ENCODE measurements at places on chromosomes 7 and 10.

DNA sequence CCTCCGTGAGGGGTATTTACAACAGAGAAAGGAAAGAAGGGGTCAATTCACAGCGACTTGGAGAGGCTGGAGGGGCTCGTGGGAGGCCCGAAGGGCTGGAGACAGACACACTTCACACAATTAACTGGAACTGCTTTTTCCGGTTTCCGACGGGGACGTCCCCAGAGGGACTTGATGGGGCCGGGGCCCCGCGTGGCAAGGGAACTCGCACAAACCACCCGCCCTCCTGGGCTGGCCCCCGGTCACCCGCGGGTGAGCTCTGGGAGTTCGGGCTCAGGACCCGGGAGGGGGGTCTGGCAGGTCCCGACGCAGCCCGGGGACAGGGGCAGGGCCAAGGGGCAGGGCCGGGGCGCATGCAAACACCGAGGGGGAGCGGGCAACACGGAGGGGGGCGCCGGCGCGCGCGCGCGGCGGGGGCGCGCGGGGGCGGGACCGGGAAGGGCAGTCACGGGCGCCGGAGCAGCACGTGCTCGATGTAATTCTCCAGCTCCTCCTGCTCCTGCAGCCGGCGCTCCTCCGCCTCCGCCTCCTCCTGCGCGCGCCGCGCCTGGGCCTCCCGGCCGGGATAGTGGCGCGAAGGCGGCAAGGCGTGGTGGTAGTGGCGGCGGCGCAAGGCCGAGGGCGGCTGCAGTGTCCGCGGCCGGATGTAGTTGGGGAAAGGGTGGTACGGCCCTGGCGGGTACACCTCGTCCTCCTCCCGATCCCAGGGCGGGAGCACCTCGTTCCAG, 2.7 kb downstream of the VGF start:
- DNase-seq, result no peak

- DNase-seq, result no peak
These were observed 171.8 kb downstream of the EGFR start for GRCh38 chr7:55190511-55191160.

- DNase-seq, result no peak
These were observed 21.8 kb upstream of the MMP21 start for GRCh38 chr10:125797424-125797823.

- no peak for DNase-seq
These were observed 146.6 kb downstream of the SH2D4B start for GRCh38 chr10:80684259-80684658.

DNA sequence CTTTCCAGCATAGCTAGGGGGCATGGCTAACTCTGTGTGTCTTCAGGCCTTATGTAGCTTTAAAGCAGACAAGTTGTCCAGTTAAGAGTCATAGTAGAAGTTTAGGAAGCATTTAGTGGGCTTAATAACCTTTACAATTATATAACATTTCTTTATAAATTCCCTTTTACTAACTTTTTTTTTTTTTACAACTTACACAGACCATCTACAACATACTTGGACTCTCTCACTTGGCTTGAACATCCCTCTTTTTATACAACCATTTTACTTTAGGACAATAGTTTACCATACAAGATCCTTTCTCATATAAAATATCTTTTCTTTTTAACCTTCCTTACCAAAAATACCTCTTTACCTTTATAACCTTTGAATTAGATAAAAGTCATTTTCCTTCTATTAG, 26.3 kb downstream of the SP4 start:
- no peak for DNase-seq

DNA sequence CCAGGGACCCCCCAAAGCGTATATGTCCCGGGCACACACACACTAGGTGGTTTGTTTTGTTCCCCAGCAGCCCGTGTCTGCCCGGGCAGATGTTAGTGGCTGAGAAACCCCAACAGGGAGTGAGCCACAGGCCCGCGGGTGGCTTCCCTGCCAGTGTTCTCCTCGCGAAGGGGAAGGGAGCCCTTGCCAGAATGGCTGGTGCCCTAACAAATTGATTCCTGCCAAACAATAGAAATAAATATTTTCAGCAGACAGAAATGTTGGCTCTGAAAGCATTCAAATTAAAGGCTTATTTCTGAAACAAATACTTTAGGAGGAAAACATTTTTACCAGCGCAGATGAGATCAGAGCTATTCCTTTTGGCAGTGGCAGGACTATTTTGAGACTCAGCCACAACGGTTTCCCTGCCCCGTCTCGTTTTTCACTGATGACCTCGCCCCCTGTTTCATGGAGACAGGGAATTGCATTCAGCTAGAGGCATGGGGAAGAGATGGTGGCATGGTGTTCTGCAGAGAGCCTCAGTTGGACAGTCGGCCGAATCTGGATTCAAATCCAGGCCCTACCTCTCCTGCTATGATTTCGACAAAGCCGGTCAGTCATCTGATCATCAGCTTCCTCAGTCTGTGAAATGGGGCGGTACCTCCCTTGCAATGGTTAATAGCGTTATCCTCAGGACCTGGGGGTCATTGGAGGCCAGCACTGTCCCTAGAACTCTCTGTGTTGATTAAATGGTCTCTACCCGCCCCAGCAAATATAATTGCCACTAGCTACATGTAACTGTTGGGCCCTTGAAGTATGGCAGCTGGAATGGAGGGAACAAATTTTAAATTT, 84.5 kb downstream of the CUX1 start:
- DNase-seq, result no peak

- DNase-seq, result no peak
These were observed 35.8 kb upstream of the PRKAR1B start for GRCh38 chr7:762885-763284.

DNA sequence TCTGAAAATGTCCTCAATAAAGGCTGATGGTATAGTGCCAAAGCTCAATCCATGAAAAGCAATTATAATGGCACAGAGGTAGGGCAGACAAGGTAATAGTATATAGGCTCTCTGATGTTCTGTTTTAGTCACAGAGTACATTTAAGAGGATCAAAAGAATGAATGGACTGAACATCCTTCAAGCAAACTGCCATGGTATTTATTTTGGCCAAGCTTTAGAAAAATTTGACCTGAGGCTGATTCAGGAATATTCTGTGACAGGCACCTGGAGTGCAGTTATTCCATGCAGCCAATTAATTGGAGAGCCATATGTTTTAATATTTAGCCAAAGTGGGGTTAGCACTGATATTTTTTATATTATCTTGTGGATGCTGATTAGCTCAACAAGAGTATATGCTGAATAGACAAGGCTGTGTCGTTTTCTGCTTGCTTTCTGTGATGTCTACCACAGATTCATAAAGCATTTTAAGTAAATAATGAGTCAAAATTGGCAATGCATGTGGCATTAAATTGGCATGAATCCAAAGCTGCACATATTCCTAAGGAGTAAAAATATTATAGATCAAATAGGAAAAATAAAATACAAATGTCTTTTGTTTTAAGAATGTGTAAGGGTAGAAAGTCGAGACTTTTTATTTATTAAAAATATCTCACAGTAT, 177.4 kb downstream of the PCLO start:
- no peak for DNase-seq

DNA sequence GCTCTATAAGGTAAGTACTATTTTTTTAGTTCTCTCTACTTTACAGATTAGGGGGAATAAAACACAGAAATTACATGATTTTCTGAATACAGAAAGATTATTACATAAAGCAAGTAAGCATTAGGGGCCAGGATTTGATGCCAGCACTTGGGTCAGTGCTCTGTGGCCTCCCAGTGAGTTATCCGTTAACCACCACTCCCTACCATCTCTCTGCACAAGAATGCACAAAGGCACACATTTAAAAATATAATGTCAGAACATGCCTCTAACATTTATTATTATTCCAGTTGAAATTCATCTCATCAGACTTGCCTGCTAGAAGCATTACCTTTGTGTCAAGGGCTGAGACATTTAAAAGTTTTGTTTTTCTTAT, 59.0 kb downstream of the MET start:
- no peak for DNase-seq

GRCh38 chr10:5594271-5595049, 69.7 kb downstream of the CALML3 start:
- no peak for DNase-seq

- peak; percentile 45 for DNase-seq
These were observed 739 bp downstream of the CASP7 start for GRCh38 chr10:113680190-113681111.

DNA sequence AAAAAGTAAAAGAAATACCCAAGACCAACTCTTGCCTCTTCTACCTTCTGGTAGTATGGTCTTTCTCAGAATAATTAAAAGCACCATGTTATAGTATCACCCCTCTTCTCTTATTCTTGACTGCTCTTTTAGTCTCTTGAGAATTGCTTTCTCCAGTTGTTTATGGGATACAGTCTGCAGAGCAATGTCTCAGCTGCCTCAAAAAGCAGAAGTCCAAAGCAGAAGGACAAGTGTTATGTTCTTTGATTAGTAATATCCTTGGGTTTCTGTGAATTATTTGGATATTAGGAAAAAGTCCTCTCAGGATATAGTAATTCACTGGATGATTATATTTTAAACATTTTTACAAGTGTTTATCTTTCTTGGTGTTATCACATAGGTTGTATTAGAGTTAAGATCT, 7.4 kb downstream of the TAS2R41 start:
- no peak for DNase-seq

- no peak for DNase-seq
These were observed 59.6 kb downstream of the ZRANB1 start for GRCh38 chr10:125001313-125002046.

DNA sequence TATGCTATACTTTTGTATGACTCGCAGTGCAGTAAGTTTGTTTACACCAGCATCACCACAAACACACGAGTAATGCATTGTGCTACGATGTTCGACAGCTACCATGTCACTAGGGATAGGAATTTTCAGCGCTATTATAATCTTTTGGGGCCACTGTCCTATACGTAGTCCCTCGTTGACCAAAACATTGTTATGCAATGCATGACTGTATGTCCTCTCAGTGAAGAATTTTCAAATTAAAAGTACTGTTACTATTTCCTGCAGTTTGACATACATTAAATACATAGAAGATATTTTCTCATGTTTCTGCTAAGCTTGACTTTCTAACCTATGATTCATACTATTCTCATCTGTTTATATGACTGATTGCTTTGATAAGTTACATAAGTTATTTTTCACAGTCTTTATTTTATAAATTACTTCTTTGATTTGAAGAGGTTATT, 203.6 kb downstream of the VTI1A start:
- no peak for DNase-seq

GRCh38 chr7:117069379-117069778, 116.1 kb downstream of the ST7 start:
- no peak for DNase-seq

DNA sequence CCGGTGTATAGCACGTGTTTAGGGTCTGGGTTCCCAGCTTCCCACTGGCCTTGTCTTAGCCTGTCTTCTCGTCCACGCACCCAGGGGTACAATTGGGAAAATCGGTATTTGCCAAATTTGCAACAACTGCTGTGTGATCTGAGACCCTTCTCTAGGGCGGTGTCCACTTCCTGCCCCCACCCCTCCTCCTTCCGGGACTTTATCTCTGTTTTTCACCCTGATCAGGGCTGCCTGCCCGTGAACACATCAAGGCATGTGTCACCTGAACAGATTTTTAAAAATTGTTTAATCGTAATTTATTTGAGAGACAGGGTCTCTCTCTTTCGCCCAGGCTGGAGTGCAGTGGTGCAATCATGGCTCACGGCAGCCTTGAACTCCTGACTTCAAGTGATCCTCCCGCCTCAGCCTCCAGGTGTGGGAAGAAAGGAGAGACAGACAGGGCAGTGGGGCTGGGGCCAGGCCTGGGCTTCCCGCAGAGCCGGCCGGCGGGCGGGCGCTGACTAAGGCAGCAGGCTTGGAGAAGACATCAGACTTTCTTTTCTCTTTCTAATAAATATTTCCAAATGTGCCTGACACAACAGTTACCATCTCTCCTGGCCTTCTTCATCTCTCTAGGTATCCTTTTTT, 27.5 kb downstream of the ELFN1 start:
- no peak for DNase-seq

- DNase-seq, result no peak
These were observed 8.5 kb downstream of the GPER1 start for GRCh38 chr7:1096156-1097119.

GRCh38 chr7:119761776-119762175, 511.2 kb upstream of the KCND2 start:
- DNase-seq, result no peak

- no peak for DNase-seq
These were observed 37.8 kb downstream of the HIPK2 start for GRCh38 chr7:139739863-139740597.

DNA sequence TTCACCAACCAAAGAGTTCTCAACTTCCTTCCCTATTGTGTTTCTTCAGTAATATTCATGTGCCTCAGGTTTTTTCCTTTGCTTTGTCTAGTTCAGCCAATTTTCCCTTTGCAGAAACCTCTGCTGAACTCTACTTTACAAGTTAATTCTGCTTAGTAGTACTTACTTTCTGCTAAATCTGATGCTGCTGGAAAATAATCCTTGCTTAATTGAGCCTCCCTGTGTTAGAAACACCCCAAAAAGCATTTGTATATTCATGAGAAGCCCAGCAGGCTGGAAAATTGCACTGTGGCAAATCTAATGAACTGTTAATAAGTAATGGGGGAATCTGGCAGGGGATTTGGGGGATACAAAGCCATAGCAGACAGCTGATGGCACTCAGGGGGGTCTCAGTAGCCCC, 78.5 kb downstream of the CDCA7L start:
- no peak for DNase-seq

DNA sequence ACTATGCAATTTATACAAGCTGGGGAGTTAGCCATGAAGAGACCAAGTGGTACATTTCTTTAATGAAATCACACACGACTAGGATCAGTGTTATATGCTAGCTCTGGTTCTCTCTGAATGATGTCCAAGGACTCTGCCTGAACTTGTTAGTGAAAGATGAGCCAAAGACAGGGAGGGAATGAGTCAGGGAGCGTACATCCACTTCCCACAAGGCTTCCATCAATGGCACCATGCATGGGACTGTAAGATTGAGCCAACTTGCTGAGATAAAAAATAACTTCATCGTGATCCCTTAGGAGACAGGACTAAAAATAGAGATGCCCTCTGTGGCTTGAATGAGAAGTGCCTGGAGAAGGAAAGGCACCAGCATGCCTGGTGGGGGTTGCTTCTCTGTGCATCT, 629.7 kb downstream of the ACTR3B start:
- DNase-seq, result no peak

- peak; percentile 37 for DNase-seq
These were observed 112.1 kb downstream of the LMBR1 start for GRCh38 chr7:156780724-156781455.
